ENCODE measurements at places on chromosomes 5 and 9. TPM values are rescaled to one million over a fixed set of nuclear protein-coding genes. Genes with fewer than 3 reads are reported as not detected.

GRCh38 chr9:79220251-79220650 is 351.5 kb upstream of the TLE4 start:
- H3K27me3 ChIP-seq, result no peaks in the 10 kb centered on the region
- DNase-seq, result peak; percentile 25
- no peaks in the 10 kb centered on the region for H3K36me3 ChIP-seq
- H3K4me3 ChIP-seq, result no peak overlapping the region
- no peaks in the 10 kb centered on the region for H3K4me1 ChIP-seq

DNA sequence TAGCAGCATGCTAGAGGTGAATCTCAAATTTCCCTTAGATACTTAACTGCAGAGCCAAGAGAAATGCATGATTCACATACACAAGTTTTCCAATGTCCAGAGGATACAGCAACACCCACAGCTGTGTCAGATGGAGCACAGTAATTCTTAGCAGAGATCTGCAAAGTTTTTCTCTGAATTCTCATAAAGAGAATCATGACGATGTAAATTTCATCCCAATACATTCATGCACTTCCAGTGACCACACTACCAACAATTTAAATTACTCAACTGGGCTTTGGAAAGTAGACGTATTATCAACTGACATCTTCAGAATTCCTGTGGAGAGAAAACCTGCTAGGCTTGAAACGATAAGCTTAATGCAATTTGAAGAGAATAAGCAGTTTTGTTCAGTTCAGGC is 378.8 kb upstream of the TLE4 start:
- no peak overlapping the region for H3K4me3 ChIP-seq
- no peaks in the 10 kb centered on the region for H3K27me3 ChIP-seq
- no peaks in the 10 kb centered on the region for H3K36me3 ChIP-seq
- H3K27ac ChIP-seq, result no peak overlapping the region
- DNase-seq, result peak; percentile 13
- H3K4me1 ChIP-seq, result no peaks in the 10 kb centered on the region

PCDHGA8 gene
- 2.6 TPM for total RNA-seq

DNA sequence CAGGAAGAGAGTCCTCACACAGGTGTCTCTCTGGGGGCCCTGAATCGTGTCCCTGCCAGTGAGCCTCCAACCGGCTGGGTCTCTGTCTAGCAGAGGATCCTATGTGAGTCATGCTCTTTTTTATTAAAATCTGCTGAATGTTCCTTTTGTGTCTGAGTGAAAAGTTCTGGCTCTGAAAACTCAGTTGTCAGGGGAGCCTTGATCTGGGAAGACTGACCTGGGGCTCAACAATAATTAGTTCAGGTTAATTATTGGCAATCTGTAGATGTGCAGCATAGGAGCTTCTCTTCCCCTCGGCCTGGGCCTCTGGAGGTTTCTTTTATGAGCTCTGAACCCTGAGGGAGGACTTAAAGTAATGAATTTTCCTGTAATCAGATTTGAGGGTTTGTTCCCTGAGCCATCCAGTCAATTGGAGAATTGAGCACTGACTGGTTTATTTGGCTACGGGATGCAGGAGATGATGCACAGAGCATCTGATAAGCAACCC is 45.2 kb downstream of the ALG2 start:
- DNase-seq, result no peak
- H3K27ac ChIP-seq, result no peak overlapping the region
- H3K27me3 ChIP-seq, result no peaks in the 10 kb centered on the region
- no peaks in the 10 kb centered on the region for H3K36me3 ChIP-seq
- no peak overlapping the region for H3K4me3 ChIP-seq

DNA sequence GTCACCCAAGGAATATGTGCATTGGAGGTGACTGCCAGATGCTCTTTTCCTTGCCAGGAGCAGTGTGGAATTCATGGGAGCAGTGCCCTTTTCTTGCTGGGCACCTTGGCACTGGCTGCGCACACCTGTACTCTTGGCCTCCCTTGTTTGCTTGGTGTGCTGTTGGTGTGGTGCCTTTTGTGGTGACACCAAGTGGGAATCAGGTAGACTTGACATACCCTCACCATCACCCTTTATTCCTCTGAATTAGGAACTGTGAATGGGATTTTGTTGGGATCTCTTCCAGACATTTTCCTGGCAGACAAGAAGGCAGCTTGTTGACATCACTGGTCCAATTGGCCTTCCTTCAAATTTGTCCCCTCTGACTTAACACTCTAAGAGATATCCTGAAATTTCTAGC is 82.3 kb downstream of the RAI14 start:
- H3K36me3 ChIP-seq, result peaks cover 4% of the 10 kb centered on the region
- peaks cover 6% of the 10 kb centered on the region for H3K4me1 ChIP-seq
- H3K27ac ChIP-seq, result no peak overlapping the region
- DNase-seq, result peak; percentile 36

- H3K4me1 ChIP-seq, result no peaks in the 10 kb centered on the region
- H3K27ac ChIP-seq, result no peak overlapping the region
- H3K36me3 ChIP-seq, result no peaks in the 10 kb centered on the region
- no peak overlapping the region for H3K4me3 ChIP-seq
- no peak for DNase-seq
Measured at GRCh38 chr9:87085521-87085920, 138.2 kb upstream of the GAS1 start.

CYSRT1 gene
- total RNA-seq, result 0.51 TPM

SIT1 gene
- total RNA-seq, result not detected

GAPT gene
- total RNA-seq, result not detected

DNA sequence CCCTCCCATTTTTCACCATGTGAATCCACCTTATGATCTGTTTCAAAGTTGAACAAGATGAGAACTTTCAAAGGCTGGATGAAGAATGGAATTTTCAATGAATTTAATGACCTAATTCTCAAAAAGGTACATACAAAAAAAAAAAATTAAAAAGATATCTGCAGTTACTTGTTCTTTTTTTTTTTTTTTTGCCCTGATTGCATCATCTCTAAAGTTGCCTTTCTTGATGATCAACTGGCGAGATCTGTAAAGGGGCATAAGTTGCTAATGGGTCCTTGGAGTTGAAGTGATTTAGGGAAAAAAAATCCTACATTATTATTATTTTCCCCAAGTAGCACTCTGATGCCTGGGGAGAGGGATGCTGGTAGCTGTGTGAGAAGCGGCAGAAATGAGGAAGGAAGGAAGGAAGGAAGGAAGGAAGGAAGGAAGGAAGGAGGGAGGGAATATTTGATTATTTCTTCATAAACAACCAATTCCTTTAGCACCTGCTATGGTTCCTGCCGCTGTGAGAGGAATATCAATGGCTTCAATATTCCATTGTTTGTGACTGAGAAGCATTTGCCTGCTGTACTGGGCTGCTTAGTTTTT is 48.8 kb upstream of the CD180 start:
- no peak for DNase-seq
- no peaks in the 10 kb centered on the region for H3K36me3 ChIP-seq
- no peak overlapping the region for H3K4me3 ChIP-seq
- no peaks in the 10 kb centered on the region for H3K27me3 ChIP-seq
- no peaks in the 10 kb centered on the region for H3K4me1 ChIP-seq

GABRA1 gene
- total RNA-seq, result not detected

IFNA13 gene
- total RNA-seq, result not detected

DNA sequence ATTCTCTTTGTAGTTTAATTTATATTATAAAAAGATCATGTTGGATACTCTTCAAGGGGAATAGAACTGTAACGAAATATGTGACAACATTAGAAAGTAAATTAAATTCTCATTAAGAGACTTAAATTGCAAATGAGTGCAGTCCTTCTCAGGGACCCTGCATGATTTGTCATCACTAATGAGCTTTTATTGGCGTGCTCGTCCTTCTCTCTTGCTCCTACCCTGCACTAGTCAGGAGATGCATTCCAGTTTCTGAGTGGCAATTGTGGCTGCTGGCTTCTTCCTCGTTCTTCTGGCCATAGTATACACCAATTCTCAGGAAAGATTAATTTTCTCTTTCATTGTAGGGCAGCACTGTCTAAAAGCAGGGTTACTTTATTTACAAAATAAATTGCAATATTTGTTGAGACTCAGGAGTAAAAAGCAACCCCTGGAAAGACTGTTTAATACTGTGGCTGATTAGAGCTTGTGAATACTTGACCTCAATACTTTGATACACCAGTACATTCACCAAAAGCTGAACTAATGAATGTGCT is 376.3 kb upstream of the CHD1 start:
- DNase-seq, result no peak
- no peak overlapping the region for H3K4me3 ChIP-seq
- no peak overlapping the region for H3K27ac ChIP-seq
- no peaks in the 10 kb centered on the region for H3K4me1 ChIP-seq

- DNase-seq, result no peak
- H3K36me3 ChIP-seq, result no peaks in the 10 kb centered on the region
- no peak overlapping the region for H3K4me3 ChIP-seq
- H3K4me1 ChIP-seq, result no peaks in the 10 kb centered on the region
- H3K27ac ChIP-seq, result no peak overlapping the region
- peaks cover 39% of the 10 kb centered on the region for H3K27me3 ChIP-seq
Measured at GRCh38 chr5:1886846-1887587, 4.3 kb upstream of the IRX4 start.

DNA sequence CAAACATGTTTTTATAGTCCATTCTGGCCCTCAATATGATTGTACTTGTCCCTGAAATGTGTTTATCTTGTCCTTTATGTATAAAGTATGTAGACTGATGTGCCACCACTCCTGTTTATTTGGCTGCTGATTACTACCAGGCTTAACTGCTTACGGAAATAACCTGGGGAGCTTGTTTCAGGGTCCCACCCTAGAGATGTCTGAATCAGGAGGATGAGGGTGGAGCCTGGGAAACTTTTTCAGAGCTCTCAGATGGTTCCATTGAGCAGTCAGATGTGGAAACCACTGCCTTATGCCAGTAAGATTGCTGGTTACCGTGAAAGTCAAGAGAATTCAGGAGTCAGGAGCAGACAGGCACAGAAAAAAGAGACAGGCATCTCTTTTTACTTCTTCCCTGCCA is 19.2 kb downstream of the SLC23A1 start:
- no peaks in the 10 kb centered on the region for H3K27me3 ChIP-seq
- DNase-seq, result no peak
- H3K27ac ChIP-seq, result no peak overlapping the region
- peaks cover 2% of the 10 kb centered on the region for H3K36me3 ChIP-seq
- no peak overlapping the region for H3K4me3 ChIP-seq

C9orf50 gene
- 0.17 TPM for total RNA-seq

GRCh38 chr5:79666758-79667157 is 22.9 kb upstream of the CMYA5 start:
- H3K4me3 ChIP-seq, result no peak overlapping the region
- no peak overlapping the region for H3K27ac ChIP-seq
- no peaks in the 10 kb centered on the region for H3K4me1 ChIP-seq

SPINK5 gene
- total RNA-seq, result not detected

GRCh38 chr9:86626802-86627201 is 272.6 kb upstream of the TUT7 start:
- no peak overlapping the region for H3K27ac ChIP-seq
- H3K4me1 ChIP-seq, result no peaks in the 10 kb centered on the region
- H3K36me3 ChIP-seq, result no peaks in the 10 kb centered on the region
- no peak for DNase-seq
- H3K27me3 ChIP-seq, result no peaks in the 10 kb centered on the region
- H3K4me3 ChIP-seq, result no peak overlapping the region

DNA sequence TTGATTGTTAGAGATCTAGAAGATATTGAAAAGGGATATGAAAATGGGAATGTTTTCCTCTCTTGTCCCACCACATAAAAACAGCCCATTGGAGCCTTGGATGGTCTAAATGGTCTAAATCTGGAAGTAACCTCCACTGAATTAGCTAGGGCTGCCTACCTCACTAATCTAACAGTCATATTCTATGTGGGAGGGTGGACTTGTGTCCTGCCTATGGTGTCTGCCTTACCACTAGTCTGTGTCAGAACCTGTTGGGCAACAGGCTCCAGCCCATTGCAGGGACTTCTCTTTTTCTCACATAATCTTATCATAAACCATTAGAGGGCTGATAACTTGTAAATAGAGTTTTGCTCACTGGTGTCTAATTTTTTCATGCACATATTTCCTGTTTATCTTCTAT is 548.8 kb upstream of the CDH18 start:
- H3K27me3 ChIP-seq, result no peaks in the 10 kb centered on the region
- no peaks in the 10 kb centered on the region for H3K36me3 ChIP-seq
- H3K4me1 ChIP-seq, result no peaks in the 10 kb centered on the region
- H3K4me3 ChIP-seq, result no peak overlapping the region
- DNase-seq, result no peak
- no peak overlapping the region for H3K27ac ChIP-seq

GRCh38 chr5:157497875-157498611 is 38.0 kb downstream of the NIPAL4 start:
- H3K36me3 ChIP-seq, result peaks cover 4% of the 10 kb centered on the region
- DNase-seq, result no peak
- H3K4me3 ChIP-seq, result no peak overlapping the region
- H3K27me3 ChIP-seq, result no peaks in the 10 kb centered on the region
- H3K27ac ChIP-seq, result no peak overlapping the region

- no peak overlapping the region for H3K27ac ChIP-seq
- peak; percentile 55 for DNase-seq
- H3K36me3 ChIP-seq, result no peaks in the 10 kb centered on the region
- H3K27me3 ChIP-seq, result no peaks in the 10 kb centered on the region
- no peak overlapping the region for H3K4me3 ChIP-seq
Measured at GRCh38 chr5:7815892-7816534, 34.9 kb downstream of the CFAP90 start.

HMCN2 gene
- under 0.01 TPM for total RNA-seq

DNA sequence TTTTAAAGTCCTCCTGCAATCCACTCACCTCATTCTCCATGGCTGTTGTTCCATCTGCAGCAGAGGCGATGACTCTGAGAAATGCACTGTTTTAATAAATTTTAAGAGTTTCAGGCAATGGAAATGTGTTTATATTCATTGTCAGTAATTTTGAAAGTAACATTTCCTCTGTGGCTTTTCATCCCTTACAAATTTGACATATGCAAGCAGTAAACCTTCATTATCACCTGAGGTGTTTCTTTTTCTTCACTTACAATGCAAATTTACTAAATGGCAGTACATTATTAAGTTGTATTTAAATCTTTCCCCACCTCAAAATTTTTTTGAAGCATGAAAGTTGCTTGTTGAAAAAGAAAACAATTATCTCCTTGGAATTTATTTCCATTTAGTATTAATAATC is 136.9 kb downstream of the DIRAS2 start:
- H3K36me3 ChIP-seq, result no peaks in the 10 kb centered on the region
- H3K4me1 ChIP-seq, result no peaks in the 10 kb centered on the region
- no peaks in the 10 kb centered on the region for H3K27me3 ChIP-seq
- H3K4me3 ChIP-seq, result no peak overlapping the region

DNA sequence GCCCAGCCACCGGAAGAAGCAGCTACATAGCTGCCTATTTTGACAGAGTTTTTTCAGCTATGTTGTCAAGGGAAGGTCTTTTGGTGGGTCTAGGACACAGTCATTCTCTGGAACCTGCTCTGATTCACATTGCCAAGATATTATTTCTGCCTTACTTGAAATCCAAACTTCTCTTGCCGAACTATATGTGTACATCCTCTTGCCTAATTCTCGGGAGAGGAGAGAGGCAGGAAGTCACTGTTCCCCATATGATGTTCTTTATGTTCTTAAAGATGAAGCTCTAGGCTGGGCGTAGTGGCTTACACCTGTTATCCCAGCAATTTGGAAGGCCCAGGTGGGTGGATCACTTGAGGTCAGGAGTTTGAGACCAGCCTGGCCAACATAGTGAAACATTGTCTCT is 8.6 kb downstream of the TMEM252 start:
- DNase-seq, result no peak
- H3K4me1 ChIP-seq, result no peaks in the 10 kb centered on the region
- H3K4me3 ChIP-seq, result no peak overlapping the region
- no peaks in the 10 kb centered on the region for H3K27me3 ChIP-seq
- no peaks in the 10 kb centered on the region for H3K36me3 ChIP-seq
- no peak overlapping the region for H3K27ac ChIP-seq

GRCh38 chr5:67960939-67961338 is 254.6 kb upstream of the PIK3R1 start:
- no peaks in the 10 kb centered on the region for H3K27me3 ChIP-seq
- H3K27ac ChIP-seq, result no peak overlapping the region
- no peaks in the 10 kb centered on the region for H3K36me3 ChIP-seq
- DNase-seq, result no peak
- no peaks in the 10 kb centered on the region for H3K4me1 ChIP-seq

LCP2 gene
- total RNA-seq, result not detected

All from fibroblast of lung (primary cell).